NCI-H2171 (cell line): ENCODE measurements at places on chromosomes 6 and 20.
A peak's percentile ranks its signal among the peaks of the same experiment; 100 is the strongest.

DNA sequence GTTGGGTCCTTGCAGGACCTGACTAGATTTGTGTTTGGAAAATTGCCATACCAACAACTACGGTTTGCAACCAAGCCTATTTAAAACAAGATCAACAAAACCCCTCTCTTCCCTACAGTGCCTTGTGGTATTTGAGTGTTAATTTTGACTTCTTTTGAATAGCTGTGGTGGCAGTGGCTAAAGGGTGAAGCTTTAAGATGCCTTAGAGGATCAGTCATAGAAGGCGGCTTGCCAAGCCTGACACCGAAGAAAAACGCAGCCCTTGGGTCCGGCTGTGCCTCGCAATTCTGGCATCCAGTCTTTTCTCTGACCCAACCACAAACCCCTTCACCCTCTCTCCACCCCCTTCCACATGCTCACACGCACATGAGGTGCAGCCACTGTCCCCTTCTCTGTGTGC lies 32.6 kb downstream of the BMP6 start:
- no peak for DNase-seq

- no peak for DNase-seq
Measured at GRCh38 chr6:158709809-158710208, 60.0 kb downstream of the SYTL3 start.

- DNase-seq: no peak
Measured at GRCh38 chr20:64109831-64110391, 2.5 kb upstream of the NPBWR2 start.

DNA sequence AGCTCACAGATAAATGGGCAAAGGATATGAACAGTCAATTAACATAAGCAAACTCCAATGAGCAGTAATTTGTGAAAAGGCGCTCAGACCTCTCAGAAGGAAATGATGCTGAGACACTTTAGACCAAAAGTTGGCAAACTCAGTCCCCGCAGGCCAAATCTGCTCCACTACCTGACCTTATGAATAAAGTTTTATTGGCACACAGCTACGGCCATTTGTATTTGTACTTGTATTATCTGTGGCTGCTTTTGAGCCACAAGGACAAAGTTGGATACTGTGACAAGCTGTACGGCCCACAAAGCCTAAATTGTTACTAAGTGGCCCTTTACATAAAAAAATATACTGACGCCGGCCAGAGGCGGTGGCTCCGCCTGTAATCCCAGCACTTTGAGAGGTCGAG lies 167.0 kb downstream of the PREX1 start:
- DNase-seq: no peak

DNA sequence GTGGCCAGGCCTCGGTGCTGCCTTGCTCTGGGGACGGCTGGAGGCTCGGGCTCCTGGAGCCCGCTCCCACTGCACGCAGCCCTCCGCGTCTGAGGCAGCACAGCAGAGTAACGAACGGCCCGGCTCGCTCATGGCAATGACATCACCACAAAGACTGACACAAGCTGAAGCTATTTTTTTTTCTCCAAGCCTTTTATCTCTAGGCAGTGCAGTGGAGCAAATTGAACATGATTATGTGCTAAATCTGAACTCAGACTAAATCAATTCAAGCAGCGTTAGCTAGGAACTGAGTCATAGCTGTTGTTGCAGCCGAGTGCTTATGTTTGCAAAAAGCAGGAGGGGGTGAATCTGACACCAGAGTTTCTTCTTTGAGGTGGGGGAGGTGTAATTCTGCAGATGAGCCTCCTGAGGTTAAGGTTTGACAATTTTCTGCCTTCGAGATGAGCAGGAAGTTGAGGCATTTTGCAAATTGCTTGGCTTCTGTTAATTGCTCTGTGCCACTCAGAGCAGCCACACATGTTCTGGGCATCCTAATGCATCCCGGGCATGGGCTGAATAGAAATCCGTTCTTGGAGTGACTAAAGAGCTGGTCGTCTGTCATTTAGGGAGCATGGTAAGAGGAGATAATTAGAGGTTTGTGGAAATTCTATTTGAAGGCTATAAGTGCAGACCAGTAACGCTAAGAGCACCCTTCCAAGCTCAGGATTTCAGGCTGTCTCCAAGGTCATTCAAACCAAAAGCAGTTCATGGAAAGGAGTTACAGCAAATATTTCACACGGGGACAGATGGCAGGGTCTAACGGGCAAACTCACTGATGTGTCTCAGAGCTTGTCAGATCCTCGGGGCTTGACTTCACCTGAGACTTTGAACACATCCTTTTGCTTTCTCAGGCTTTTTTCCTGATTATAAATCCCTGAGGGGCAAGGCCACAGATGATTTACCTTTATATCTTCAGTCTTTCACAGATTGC lies 155.1 kb upstream of the ENPP5 start:
- DNase-seq: no peak

GRCh38 chr20:62728028-62728780 lies 19.6 kb downstream of the NTSR1 start:
- no peak for DNase-seq

DNA sequence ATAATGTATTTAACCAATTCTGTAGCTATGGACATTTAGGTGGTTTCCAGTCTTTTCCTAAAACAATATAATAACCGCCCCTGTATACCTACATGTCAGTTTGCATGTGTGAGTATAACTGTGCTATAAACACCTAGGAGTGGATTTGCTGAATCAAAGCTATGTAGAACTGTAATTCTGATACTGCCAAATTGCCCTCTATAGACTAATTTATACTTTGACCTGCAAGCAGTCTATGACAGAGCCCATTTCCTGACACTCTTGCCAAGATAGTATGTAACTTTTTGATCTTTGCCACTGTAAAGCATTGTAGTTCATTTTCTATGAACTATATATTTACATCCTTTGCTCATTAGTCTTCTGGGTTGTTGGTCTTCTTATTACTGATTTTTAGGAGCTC lies 19.5 kb downstream of the FERMT1 start:
- DNase-seq: no peak

- peak; percentile 77 for DNase-seq
Measured at GRCh38 chr20:20448881-20449280, 81.0 kb downstream of the INSM1 start.

- no peak for DNase-seq
Measured at GRCh38 chr6:17096652-17097051, 5.2 kb upstream of the STMND1 start.

DNA sequence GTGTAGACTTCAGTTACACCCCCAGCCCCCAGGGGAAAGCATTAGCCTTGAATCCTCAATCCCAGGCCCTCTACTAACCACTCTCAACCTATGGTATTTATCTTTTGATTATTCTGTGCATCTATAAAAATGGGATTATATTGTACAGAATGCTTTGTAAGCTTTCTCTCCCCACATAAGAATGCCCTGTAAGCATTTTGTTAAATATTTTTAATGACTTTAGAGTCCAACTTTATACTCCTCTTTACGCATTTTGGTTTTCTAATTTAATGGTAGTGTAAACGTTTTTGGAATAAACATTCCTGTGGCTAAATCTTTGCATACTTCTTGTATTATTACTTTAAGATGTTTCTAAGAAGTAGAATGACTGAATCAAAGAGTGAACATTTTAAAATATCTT lies 35.4 kb downstream of the FBXO9 start:
- no peak for DNase-seq

DNA sequence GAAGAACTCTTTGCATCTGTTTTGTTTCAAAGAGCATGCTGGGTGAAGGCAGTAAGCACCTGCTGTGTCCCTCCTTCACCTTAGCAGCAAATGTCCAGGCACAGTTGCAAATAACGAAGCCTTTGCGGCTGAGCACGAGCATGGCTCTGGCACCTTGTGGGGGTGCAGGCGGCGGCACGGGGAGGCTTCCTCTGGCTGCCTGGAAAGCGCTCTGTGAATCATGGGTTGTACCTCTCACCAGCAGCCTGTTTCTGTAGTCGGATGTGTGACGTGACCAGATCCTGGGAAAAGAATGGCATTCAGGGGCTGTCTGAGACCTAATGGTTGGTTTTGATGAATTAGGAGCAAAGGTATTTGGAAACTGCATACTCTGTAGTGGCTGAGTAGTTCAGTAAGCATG lies 144.8 kb downstream of the DTNBP1 start:
- no peak for DNase-seq

DNA sequence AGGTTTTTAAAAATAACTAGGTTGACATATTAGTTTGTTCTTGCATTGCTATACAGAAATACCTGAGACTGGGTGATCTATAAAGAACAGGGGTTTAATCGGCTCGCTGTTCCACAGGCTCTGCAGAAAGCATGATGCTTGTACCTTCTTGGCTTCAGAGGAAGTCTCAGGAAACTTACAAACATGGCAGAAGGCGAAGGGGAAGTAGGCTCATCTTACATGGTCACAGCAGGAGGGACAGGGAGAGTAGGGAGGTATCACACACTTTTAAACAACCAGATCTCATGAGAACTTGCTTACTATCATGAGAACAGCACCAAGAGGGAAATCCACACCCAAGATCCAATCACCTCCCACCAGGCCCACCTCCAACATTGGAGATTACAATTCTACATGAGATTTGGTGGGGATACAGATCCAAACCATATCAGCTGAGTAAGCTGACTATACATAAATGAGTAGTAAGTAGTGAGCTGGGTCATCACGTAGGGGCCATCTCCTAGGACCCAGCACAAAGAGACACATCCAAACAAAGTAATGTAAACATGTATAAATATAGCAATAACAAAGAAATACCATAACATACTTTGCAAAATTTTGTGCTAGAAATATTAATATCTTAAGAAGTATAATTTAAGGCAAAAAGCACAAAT lies 31.4 kb upstream of the SIRPG start:
- DNase-seq: no peak

DNA sequence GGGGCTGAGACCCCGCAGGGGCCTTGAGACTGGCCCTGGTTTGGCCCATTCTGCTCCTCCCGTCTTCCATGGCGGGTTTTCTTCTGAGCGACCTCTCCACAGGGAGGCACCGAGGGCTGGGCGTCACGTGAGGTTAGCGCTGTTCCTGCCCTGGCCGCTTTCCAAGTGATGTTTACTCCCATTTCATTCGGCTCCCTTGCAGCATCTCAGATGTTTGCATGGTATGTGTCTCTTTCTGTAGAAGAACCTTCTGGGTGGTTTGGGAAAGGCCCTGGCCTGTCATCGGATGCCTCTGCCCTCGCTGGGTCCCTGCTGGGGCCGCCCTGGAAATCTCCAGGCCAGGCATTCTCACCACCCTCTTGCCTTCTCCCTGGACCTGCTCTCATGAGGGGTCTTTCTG lies 17.3 kb downstream of the RAMACL start:
- DNase-seq: no peak

- no peak for DNase-seq
Measured at GRCh38 chr20:2816030-2816582, at the start of gene TMEM239. TSS of gene TMEM239 (plus strand) at chr20:2816364. CDS start at chr20:2816555, 191 bp downstream.

GRCh38 chr6:138666636-138667035 lies 106.9 kb upstream of the CCDC28A start:
- DNase-seq: no peak

DNA sequence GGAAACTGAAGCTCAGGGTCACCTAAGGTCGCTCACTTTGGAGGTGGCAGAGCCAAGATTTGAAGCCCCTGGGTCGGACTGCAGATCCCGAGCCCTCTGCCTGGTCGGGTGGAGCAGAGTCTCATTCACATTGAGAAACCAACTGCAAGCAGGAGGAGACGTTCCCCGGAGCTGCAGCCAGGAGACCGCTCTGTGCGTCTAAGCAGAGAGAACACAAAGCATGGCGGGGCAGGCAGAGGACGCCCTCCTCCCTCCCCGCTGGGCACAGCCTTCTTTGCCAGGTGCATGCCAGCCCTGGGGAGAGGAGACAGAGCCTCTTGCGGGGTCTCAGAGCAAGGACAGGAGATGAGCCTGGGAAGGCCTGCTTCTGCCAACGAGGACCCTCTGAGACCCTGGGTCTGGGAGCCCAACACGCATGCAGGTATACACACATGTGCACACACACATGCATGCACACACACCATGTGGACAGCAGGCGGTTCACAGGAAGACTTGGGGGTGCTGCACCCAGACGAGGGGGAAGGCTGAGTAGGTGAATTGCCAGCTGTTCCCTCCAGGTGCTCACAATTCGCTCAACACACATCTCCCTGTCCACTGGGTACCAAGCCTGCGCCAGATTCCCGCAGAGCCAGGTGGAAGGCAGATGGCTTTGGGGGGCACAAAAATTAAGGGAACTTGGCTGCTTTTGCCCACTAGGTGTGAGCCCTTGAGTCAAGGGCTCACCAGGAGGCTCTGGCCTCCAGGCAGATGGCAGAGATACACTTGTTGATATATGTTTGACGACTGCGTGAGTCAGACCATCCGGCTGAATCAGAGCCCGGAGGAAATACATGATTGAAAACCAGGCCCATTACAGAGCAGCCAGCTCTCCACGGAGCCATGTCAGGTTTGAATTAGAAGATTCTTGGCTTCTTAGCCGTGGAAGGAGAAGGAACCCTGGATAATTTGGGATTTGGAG lies 5.5 kb upstream of the NTSR1 start:
- DNase-seq: peak; percentile 78

- no peak for DNase-seq
Measured at GRCh38 chr20:57465486-57465885, 59.5 kb downstream of the CTCFL start.

DNA sequence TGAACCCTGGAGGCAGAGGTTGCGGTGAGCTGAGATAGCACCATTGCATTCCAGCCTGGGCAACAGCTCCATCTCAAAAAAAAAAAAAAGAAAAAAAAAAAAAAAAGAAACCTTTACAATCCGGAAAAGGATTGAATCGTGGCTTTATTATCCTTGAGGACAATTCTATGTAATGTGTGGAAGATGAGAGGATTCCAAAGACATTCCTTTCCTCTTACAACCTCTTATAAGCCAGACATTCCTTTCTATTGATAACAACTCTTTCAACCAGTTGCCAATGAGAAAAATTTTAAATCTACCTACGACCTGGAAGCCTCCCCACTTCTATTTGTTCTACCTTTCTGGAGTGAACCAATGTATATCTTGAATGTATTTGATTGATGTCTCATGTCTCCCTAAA lies 91.2 kb upstream of the EEF1E1 start:
- no peak for DNase-seq

DNA sequence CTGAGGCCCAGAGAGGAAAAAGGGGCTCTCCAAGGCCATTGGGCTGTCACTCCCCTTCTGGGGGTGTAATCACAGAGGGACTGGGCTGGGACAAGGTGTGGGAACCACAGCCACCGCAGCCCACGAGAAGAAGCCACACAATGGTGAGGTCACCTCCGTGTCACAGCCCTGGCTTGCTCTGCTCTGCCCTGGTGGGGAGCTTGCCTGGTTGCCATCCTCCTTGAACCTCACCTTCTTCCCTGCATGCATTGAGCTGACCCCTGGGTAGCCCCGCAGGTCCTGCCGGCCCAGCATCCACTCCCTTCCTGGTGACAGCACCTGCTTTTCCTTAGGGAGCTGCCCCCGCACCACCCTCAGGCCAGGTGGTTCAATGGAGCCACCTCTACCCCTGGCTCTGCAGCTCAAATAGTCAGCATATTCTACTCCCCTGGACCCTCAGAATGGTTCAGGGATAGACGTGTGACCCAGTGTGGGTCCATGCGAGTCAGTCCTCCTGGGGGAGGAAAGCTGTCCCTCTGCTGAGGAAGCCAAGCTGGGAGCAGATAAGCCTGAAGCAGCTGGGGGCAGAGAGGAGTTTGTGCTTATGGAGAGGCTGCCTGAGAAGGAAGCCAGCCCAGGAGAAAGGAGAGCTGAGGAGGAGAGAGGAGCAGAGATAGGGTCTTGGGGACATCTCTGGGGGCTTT lies 21.3 kb downstream of the RBM38 start:
- DNase-seq: no peak

GRCh38 chr20:13756551-13756950 lies 28.2 kb downstream of the ESF1 start:
- DNase-seq: no peak

GRCh38 chr20:19913927-19914614 lies 103.1 kb upstream of the NAA20 start:
- DNase-seq: no peak
